ENCODE measurements at places on chromosomes 7 and 10. TPM values are rescaled to one million over a fixed set of nuclear protein-coding genes. Genes with fewer than 3 reads are reported as not detected.

GRCh38 chr10:87850742-87851205, 12.6 kb downstream of the KLLN start:
- DNase-seq = peak; percentile 66

- no peak for DNase-seq
Observed at GRCh38 chr7:100486753-100487446, 3.2 kb downstream of the NYAP1 start.

DNA sequence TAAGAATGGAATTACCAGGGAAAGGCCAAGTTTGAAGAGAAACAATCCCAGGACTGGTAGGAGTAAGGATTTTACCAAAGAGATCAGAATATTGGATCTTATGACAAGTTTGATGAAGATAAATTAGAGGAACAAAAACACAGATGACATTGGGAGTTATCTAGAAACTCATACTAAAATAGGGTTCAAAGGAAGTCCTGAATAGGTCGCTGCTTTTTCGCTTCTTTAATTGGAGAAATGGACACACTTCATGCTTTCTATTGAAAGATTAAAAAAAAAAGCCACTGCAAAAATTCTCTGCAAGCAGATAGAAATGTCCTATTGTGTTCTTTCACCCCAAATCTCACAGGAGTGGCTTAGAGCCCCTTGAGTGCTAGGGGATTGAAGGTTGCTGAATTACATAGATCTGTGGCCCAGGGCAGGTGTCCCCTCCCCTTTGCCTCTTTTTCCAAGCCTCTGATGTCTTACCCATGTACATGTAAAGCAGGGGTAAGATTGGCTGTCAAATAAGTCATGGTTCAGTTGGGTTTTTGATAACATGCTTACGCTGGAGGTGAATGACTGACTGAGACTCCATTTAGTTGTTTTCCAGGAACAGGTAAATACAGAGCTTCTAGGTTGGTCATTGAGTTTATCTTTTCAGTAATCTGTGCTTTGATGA, 152.0 kb downstream of the OR13A1 start:
- no peak for DNase-seq

The SLC26A5 gene
- 0.71 TPM for total RNA-seq

DNA sequence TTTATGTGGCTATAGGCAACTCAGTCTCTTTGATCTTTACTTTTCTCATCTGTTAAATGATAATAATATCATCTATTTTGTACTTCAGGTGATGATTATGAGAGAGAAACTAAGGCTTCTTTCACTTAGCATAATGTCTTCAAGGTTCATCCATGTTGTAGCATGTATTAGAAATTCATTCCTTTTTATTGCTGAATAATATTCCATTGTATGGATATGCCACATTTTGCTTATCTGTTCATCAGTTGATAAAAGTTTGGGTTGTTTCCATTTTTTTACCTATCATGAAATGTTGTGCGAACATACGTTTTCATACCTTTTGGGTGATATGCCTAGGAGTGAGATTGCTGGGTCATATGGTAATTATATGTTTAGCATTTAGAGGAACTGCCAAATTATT, 7.2 kb upstream of the CDK13 start:
- no peak for DNase-seq

DNA sequence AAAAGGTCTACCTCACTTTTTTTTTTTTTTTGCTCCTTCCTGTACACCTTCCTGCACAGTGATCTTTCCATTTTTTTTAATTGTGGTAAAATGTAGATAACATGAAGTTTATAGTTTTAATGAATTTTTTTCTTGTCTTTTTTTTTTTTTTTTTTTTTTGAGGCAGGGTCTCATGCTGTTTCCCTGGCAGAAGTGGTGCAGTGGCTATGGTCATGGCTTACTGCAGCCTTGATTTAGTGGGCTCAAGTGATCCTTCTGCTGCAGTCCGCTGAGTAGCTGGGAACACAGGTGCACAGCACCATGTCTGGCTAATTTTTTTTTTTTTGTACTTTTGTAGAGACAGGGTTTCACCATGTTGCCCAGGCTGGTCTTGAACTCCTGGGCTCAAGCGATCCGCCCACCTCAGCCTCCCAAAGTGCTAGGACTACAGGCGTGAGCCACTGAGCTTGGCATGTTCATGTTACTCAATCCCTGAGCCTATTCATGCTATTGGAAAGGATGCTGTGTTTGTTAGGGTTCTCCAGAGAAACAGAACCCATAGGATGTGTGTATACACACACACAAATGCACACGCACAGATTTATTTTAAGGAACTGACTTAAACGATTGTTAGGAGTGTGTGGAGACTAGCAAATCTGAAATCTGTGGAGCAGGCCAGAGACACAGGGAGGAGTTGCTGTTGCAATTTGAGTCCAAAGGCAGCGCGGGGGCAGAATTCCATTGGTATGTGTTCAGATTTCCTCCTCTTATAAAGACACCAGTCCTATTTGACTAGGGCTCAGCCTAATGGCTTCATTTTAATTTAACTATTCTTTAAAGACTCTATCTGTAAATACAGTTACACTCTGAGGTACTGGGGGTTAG, 29.1 kb downstream of the GALNT11 start:
- no peak for DNase-seq

GRCh38 chr10:120606051-120606764, 149.2 kb downstream of the PLPP4 start:
- no peak for DNase-seq

GRCh38 chr10:128174581-128175559, 48.6 kb upstream of the MKI67 start:
- DNase-seq = no peak

GRCh38 chr7:28784171-28784902, 173.8 kb downstream of the TRIL start:
- DNase-seq = no peak

- DNase-seq = no peak
Observed at GRCh38 chr7:131045526-131045925, 282.1 kb upstream of the MKLN1 start.

The LEP gene
- 7.2 TPM for total RNA-seq

The ZNF487 gene
- 14.3 TPM for total RNA-seq

DNA sequence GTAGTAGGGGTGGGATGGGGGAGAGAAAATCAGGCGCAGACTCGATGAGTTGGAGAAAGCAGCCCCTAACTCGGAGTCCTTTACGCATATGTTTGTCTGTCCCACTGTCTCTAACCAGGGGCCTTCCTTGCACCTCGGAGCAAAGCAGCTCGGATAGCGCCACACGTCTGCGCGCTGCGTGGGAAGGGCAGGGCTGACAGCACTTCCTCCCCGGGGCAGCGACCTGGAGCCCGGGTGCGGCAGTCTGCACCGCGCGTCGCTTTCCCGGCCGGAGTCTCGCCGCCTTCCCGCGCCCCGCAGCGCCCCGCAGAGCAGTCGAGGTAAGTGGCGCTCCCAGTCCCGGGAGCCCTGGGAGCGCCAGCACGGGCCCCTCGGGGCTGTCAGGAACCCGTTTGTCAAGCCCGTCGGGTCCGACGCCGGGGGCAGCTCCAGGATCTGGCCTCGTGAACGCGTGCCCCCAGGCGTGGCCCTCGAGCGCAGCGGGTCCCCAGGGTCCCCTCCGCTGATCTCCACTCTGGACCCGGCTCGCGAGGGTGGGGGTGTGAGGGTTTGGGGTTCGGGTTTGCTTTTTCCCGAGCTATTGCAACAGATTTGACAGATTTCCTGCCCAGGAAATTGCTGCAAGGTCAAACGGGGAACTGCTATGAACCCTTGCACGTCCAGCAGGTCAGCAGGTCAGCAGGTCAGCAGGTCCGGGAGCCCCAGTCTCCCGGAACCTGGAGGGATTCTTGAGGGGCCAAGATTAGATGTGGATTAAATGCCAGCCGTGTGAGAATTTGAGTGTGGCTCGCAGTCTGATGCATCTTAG, 597 bp downstream of the APBB1IP start:
- peak; percentile 57 for DNase-seq

GRCh38 chr10:68668972-68669371, 52.1 kb upstream of the CCAR1 start:
- no peak for DNase-seq

DNA sequence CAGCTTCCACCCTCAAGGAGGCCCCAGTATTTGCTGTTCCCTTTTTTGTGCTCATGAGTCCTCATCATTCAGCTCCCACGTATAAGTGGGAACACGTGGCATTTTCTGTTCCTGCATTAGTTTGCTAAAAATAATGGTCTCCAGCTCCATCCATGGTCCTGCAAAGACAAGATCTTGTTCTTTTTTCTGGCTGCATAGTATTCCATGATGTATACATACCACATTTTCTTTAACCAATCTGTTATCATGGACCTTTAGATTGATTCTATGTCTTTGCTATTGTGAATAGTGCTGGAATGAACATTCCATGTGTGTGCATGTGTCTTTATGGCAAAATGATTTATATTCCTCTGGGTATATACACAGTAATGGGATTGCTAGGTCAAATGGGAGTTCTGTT, 17.0 kb downstream of the KRIT1 start:
- DNase-seq = no peak

The CDHR3 gene
- total RNA-seq = 8.2 TPM

GRCh38 chr7:74544706-74545469, 91.2 kb downstream of the GTF2IRD1 start:
- DNase-seq = no peak

GRCh38 chr7:6419310-6419773, 28.4 kb downstream of the DAGLB start:
- DNase-seq = no peak

The POU6F2 gene
- total RNA-seq = 2.9 TPM

- DNase-seq = peak; percentile 90
Observed at GRCh38 chr10:22086730-22087401, 83.3 kb upstream of the DNAJC1 start.

DNA sequence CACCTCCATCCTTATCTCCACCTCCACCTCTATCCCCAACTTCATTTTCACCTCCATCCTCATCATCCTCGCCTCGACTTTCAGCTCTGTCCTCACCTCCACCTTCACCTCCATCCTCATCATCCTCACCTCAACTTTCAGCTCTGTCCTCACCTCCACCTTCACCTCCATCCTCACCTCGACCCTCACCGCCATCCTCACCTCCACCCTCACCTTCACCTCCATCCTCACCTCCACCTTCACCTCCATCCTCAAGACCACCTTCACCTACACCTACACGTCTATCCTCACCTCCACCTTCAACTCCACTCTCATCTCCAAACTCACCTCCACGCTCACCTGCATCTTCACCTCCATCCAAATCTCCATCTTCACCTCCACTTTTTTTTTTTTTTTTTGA, 12.0 kb upstream of the RABGEF1 start:
- no peak for DNase-seq

DNA sequence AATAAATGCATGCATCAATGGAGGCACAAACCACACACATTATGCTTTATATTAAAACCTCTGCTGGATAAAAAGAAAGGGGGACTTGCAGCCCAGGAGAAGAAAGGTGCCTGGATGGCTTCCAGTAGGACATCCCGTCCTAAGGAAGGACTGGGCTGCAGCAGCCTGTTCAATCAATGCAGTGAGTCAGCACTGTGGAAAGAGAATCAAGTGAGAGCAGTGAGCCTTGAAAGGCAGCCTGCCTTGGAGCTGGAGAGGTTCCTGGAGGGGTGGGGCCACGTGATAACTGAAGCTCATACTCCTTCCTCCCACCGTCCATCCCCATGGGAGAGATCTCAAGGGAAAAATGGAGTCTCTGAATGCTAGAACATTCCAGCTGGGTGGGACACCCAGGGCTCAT, 501.2 kb downstream of the ADRA2A start:
- no peak for DNase-seq

The HOXA9 gene
- total RNA-seq = 7.1 TPM

- no peak for DNase-seq
Observed at GRCh38 chr7:43193893-43194292, 81.4 kb downstream of the HECW1 start.

- no peak for DNase-seq
Observed at GRCh38 chr10:58570307-58570723, 57.6 kb downstream of the BICC1 start.

DNA sequence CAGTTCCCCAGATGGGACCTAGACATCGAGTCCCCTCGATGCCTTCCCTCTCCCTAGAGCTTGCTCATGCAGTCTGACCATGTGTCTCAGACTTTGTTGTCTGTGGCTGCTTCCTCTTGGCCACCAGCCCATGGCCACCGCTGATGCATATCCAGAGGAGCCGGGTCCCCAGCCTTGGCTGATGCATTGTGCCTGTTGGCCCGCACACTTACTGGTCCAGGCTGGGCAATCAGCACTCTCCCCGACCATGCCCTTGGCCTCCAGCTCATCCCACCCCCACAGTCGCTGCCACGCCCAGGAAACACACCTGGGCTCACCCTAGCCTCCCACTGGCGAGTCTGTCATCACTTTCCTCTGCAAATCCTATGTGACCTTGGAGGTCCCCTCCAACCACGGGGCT, 10.1 kb downstream of the NPC1L1 start:
- no peak for DNase-seq

- no peak for DNase-seq
Observed at GRCh38 chr7:36210291-36210922, 57.4 kb downstream of the EEPD1 start.

DNA sequence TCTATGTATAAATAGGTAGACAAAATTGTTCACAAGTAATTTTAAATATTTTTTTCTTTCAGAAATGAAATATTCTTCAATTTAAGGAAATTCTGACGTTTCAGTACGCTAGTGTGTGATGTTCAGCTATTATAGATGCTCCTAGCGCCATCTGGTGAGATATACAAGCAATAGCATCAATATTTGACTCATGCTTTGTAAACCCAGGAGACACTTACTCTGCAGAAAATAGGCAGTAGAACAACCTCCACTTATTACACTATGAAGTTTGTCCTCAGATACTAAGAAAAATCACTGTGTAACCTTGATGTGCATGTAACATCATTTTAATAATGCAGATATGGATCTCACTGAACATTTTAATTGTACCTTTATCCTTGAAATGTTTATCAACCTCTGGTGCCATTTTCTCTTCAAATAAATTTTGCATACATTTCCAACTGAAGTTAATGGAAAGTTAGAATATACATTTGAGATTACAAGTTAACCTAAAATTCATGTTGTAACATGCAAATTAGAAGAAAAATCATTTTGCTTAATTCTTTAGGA, 151.5 kb upstream of the FAM3C start:
- DNase-seq = no peak

- no peak for DNase-seq
Observed at GRCh38 chr7:107994421-107995030, 8.4 kb downstream of the LAMB1 start.

GRCh38 chr10:3782146-3782450, 2.9 kb downstream of the KLF6 start:
- DNase-seq = no peak

Measured in sciatic nerve (tissue), 2 donors.